ENCODE measurements at places on chromosomes 3 and 15. TPM values are rescaled to one million over a fixed set of nuclear protein-coding genes. Genes with fewer than 3 reads are reported as not detected.

The AHSG gene
- not detected for total RNA-seq

The SLC35G2 gene
- 5.0 TPM for total RNA-seq

- no peak overlapping the region for H3K27ac ChIP-seq
- peaks cover 26% of the 10 kb centered on the region for H3K4me1 ChIP-seq
- DNase-seq: no peak
- no peaks in the 10 kb centered on the region for H3K27me3 ChIP-seq
Measured at GRCh38 chr15:40850576-40851112, 6.8 kb downstream of the SPINT1 start.

DNA sequence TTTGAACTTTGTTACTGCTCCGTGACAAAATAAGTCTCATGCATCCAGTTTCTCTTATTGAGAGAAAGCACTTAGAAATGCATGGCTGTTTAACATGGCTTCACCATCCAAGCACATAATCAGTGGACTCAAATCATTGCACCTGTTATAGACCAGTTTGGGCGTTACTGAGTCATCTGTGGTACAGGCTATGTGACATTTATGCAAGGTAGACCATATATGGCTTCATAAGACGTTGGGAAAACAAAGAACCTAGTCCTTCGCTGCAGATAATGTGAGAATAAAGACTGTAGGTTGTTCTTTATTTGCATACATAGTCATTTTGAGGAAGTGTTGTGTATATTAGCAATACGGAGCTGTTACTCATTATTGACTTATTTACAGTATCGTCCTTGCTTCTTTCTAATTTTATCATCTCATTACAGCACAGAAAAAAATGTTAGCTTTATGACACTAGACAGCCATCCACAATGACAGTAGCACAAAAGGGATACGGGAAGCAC is 374.7 kb downstream of the IL5RA start:
- H3K27me3 ChIP-seq: no peaks in the 10 kb centered on the region
- no peak for DNase-seq
- H3K4me3 ChIP-seq: no peak overlapping the region
- H3K4me1 ChIP-seq: no peaks in the 10 kb centered on the region
- no peaks in the 10 kb centered on the region for H3K36me3 ChIP-seq

- DNase-seq: no peak
- H3K36me3 ChIP-seq: no peaks in the 10 kb centered on the region
- no peaks in the 10 kb centered on the region for H3K27me3 ChIP-seq
- H3K4me3 ChIP-seq: no peak overlapping the region
Measured at GRCh38 chr3:27171113-27171512, 198.1 kb downstream of the NEK10 start.

- no peak overlapping the region for H3K27ac ChIP-seq
- no peak for DNase-seq
- no peak overlapping the region for H3K4me3 ChIP-seq
Measured at GRCh38 chr15:95470997-95471689, 859.4 kb upstream of the NR2F2 start.

The GOLGA6D gene
- not detected for total RNA-seq
